Muscle of leg (tissue), 16 donors: ENCODE measurements at places on chromosomes 13 and 19.
A peak's percentile ranks its signal among the peaks of the same experiment; 100 is the strongest.

DNA sequence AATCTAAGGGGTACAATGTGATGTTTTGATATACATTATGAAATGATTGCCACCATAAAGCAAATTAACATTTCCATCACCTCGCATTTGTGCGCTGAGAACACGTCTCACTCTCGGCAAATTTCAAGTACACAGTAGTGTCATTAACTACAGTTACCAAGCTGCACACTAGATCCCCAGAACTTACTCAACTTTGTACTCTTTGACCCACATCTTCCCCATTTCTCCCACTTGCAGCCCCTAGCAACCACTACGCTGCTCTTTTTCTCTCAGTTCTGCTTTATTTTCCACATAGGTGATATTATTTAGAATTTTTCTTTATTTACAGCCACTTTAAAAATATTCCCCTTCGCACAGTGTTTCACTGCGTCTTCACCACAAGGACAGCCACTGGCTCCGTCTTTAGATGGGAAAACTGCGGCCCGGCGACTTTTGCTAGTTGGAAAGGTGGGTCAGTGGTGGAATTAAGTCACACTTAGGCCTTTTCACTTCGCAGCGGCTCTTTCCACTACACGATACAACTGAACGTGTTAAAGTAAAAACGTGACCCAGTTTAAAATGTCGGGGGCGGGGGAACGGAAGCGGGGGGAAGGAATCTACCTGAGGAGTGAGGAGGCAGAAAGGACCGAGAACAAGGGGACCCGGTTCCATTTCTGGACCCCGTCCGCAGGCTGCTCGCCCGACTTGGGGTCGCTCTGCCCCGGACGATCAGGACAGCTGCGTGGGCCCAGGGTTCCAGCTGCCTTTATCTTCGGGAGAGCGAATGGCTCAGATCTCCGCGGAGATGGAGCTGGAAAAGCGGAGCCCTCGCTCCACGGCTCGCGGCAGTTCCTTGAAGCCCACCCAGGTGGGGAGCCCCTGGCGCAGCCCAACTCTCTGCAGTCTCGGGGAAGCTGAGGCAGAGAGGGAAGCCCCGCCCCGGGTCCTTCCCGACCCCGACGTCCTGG is 486.1 kb downstream of the UQCRFS1 start:
- H3K4me1 ChIP-seq: peaks cover 4% of the 10 kb centered on the region
- peak overlapping the region; percentile 24 for H3K4me3 ChIP-seq
- no peaks in the 10 kb centered on the region for H3K36me3 ChIP-seq

DNA sequence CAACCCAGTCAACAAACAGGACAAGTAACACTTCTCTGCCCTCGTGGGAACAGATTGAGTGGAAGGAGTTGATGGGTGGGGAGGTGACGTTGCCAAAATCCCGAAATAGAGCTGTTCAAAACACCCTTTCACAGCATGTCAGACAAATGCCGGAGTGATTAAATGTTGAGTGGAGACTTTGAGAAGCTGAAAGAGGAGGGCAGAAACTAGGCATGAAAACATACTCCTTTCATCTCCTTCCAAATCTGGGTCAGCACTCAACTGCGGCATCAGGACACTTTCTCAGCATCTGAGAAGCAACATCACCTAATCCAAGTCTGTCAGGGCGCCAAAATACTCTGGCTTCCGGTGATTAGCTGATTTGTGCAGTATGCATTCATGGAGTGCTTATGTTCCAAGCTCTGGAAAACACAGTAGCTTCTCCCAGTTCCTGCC is 51.5 kb upstream of the MRI1 start:
- H3K4me1 ChIP-seq: no peaks in the 10 kb centered on the region
- H3K36me3 ChIP-seq: no peaks in the 10 kb centered on the region
- no peak overlapping the region for H3K27ac ChIP-seq
- peak; percentile 50 for DNase-seq
- H3K27me3 ChIP-seq: peaks cover 2% of the 10 kb centered on the region
- no peak overlapping the region for H3K4me3 ChIP-seq

GRCh38 chr13:20425819-20426219 is 99.8 kb downstream of the CRYL1 start:
- peaks cover 7% of the 10 kb centered on the region for H3K36me3 ChIP-seq
- no peak for DNase-seq
- no peak overlapping the region for H3K4me3 ChIP-seq

DNA sequence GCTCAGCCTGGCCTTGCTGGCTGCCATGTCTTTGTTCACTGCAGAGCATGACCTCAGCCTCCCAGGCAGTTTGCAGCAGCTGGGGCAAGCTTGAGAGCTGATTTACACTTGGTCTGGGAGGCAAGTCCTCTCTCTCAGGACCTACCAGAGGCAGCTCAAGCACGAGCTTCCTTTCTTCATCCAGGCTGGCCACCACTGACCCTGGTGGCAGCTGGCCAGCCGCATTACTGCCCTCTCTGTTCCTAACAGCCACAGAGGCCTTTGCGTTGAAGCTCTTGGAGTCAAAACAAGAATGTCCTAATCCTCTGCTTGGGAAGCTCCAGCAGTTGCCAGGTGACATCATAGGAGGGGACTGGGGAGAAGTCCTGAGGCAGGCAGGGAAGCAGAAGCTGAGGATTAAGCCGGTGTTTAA is 85.7 kb downstream of the NUFIP1 start:
- H3K4me3 ChIP-seq: no peak overlapping the region
- peak; percentile 99 for DNase-seq
- H3K36me3 ChIP-seq: no peaks in the 10 kb centered on the region
- H3K27me3 ChIP-seq: no peaks in the 10 kb centered on the region

DNA sequence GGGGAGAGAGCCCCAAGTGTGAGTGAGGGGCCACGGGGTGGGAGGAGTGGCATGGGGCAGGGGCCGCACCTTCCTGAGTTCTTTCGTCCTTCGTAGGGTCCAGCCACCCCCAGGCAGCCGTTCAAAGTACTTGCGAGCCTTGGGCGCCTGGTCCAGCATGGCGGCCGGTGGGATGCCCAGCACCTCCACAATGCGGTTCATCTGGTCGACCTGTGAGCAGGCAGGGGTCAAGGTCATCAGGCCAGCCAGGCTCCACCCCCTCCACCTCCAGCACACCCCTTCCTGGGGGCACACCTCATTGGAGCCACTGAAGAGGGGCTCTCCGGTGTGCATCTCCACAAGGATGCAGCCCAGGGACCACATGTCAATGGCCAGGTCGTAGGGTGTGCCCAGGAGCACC is 6.7 kb downstream of the DYRK1B start:
- peaks cover 49% of the 10 kb centered on the region for H3K4me1 ChIP-seq
- peaks cover 64% of the 10 kb centered on the region for H3K36me3 ChIP-seq
- H3K27me3 ChIP-seq: no peaks in the 10 kb centered on the region
- DNase-seq: no peak

DNA sequence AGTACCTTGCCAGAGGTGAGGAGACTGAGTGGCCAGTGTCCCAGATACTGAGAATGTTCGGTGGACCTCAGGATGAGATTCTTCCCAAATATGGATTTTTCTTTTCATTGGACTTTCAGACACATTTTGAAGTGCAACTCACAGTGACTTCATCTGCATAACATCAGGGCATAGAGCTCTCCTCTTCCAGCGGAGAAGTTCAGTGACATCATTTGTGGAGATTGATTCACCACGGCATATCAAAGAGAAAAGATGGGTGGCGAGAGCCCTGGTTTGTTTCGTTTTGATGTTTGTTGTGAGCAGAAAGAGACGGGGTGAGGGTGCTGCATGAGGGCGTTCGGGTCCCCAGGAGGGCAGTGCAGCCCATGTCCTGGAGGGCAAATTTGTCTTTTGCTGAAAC is 120.1 kb upstream of the GPR12 start:
- no peaks in the 10 kb centered on the region for H3K36me3 ChIP-seq
- H3K4me1 ChIP-seq: no peaks in the 10 kb centered on the region
- no peak overlapping the region for H3K27ac ChIP-seq
- no peak overlapping the region for H3K4me3 ChIP-seq
